Right ventricle myocardium inferior (tissue), 1 donor: ENCODE measurements at places on chromosomes 6 and 20.

- DNase-seq, result no peak
Observed at GRCh38 chr6:136747507-136747906, 44.8 kb downstream of the MAP3K5 start.

DNA sequence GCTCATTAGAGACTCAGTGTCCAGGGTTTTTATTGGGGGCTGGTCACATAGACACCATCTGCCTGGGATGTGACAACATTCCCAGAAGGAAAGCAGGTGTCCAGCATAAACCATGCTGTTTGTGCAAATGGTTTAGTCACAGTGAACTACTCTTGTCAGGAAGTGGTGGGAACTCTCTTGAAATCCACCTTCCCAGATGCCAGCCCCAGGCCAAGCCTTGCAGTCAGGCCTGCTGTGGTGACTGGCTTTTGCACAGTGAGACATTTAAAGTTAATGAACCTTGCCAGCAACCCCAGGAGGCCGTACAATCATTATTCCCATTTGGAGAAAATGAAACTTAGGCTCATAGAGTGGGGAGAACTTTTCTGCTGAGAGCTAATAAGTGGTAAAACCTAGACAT, 242.5 kb upstream of the KCNG1 start:
- DNase-seq, result no peak

DNA sequence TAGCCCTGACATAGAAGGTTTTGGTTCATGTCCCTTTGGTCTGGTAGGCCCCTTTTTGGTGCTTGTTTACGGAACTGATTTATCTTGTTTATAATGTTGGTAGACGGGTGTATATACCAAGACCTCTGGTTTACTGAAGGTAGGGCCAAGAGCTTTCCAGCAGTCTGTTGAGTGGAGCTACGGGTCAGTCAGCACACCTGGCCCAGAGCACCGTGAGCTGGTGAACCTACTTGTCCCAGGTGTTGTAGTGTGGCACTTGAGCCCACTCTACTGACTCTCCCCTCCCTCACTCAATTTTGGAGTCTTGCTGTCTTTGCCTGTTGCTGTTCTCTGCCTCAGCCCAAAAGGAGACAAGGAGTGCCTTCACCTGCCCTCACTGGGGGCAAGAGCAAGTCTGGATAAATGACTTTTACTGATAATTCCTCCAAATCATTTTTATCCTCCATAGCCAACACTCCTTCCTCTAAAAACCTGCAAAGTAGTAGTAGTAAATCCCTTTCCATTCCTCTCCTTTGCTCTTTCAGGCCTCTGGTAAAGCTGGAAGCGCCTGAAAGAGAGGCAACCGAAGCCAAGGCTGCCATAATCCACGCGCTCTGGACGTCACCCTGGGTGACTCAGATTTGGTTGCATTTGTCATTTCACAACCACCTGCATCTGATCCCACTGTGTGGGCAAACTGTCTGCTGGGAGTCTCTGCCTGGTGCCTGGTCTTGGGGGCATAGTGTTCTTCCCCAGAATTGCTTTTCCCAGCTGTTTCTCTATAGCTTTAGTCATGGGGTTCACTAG, 22.2 kb downstream of the RREB1 start:
- DNase-seq, result no peak

- DNase-seq, result peak; percentile 58
Observed at GRCh38 chr6:338815-339262, 46.6 kb downstream of the DUSP22 start.

DNA sequence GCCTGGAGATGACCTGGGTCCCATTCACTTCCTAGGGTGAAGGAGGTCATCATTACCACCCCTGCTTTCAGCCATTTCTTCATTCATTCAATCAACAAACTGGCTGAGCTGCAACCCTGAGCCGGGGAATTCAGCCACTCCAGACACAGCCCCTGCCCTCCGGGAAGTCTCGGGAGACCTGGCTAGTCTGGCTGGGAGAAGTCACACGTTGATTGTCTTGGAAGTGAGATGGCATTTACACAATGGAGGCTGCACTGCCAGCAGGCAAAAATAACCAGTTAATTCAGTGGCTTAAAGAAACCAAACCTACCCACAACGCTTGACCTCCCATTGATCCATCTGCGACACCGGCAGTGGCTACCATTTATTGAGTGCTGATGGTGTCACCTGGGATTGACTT, 2.0 kb upstream of the PMEPA1 start:
- no peak for DNase-seq

- no peak for DNase-seq
Observed at GRCh38 chr6:159693894-159694545, 979 bp upstream of the SOD2 start.

- DNase-seq, result no peak
Observed at GRCh38 chr6:493840-494239, 102.3 kb downstream of the IRF4 start.

DNA sequence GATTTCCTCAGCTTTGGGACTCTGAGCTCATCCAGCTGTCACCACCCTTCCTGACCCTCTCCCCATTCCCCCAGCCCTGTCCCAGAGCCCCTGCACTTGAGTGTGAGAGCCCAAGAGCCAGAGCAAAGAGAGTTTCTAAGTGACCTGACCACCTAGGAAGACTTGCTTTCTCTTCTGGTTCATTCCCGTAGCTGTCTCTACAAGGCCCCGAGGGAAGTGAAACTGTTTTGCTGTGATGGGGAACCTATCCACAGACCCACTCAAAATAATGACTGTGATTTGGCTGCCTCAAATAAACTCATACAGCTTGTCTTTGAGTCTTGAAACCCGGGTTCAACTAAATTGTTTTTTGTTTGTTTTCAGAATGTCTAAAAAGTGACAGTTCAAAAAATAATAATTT, 74.6 kb upstream of the XRN2 start:
- no peak for DNase-seq

DNA sequence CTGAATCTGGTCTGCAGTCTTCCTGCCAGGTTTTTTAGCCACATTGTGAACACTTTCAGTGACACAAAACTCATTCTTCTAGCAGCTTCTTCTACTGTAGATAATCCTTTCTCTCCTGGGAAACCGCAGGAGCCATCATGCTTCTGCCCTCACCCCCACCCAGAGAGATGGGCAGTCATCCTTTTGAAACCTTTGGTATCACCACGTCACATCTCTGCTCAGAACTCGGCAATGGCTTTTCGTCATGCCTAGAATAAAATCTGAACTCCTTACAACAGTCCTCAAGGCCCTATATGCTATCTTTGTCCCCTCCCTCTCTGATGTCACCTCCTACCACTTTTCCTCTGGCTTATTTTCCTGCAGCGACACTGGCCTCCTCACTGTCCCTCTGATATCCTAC, 46.4 kb upstream of the ZNFX1 start:
- no peak for DNase-seq

- no peak for DNase-seq
Observed at GRCh38 chr6:88483424-88483823, 317.3 kb upstream of the CNR1 start.

- DNase-seq, result no peak
Observed at GRCh38 chr6:55286824-55287223, 40.4 kb upstream of the GFRAL start.

- DNase-seq, result no peak
Observed at GRCh38 chr6:131523988-131524673, 48.9 kb upstream of the ARG1 start.

DNA sequence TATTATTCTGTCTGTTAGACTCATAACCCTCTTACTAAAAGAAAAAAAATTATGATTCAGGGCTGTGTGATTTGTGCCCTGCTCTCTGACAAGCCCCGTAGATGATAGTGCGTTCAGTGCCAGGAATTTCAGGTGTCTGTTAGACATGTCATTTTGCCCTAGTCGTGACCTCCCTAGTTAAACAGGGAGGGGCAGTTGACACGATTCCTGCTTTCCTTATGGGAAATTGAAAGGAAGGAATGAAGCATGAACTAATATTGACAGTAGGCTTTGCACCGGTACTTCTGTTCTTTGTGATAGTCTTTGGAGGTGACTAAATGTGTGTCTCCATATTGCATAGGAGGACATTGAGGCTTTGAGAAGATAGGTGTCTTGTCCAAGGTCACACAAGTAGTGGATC, 26.3 kb downstream of the RPRD1B start:
- no peak for DNase-seq

GRCh38 chr6:161029195-161029809, 37.7 kb downstream of the MAP3K4 start:
- no peak for DNase-seq

GRCh38 chr6:119347466-119348095, 2.0 kb downstream of the MAN1A1 start:
- peak; percentile 85 for DNase-seq

DNA sequence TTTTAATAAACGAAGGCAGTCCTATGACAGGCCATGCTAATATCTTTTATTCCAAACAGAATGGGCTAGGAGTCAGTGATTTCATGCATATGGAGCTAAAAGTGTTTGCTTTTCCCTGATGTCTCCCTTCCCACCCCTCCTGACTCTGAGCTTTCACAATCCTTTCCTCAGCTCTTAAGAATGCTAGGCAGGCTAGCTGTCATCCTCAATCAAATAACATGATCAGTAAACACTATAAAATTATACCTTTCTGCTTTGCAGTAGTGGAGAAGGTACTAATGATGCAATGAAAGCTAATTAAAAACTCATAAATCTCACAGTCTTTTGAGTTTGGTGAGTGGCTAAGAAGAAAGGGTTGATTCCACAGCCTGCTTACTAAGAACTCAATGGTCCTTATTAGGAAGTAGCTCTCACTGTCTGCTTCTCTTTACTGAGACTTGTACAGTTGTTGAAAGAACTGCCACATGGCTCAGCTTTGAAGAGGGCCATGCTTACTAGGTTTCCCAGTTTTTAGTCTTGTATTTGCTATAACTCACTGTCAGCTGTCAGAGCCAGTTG, 250.9 kb upstream of the JAG1 start:
- no peak for DNase-seq

DNA sequence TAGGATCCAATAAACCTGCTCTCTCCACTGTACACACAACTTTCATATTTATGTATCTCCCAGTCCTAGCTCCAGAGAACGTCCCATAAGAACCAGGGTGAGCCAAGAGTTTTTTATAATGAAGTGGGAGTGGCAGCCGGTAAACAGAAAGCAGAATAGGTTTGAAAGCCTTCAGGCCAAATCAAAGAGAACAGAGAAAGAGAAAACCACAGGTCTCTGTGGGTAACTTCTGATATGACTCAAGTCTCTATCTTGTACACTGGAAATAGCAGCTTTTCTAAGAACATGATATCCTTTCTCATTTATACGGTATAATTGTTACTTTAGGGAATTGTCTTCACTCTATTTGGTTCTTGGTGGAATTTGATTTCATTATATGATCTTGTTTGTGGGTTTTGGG, 273.6 kb downstream of the PACRG start:
- DNase-seq, result no peak

DNA sequence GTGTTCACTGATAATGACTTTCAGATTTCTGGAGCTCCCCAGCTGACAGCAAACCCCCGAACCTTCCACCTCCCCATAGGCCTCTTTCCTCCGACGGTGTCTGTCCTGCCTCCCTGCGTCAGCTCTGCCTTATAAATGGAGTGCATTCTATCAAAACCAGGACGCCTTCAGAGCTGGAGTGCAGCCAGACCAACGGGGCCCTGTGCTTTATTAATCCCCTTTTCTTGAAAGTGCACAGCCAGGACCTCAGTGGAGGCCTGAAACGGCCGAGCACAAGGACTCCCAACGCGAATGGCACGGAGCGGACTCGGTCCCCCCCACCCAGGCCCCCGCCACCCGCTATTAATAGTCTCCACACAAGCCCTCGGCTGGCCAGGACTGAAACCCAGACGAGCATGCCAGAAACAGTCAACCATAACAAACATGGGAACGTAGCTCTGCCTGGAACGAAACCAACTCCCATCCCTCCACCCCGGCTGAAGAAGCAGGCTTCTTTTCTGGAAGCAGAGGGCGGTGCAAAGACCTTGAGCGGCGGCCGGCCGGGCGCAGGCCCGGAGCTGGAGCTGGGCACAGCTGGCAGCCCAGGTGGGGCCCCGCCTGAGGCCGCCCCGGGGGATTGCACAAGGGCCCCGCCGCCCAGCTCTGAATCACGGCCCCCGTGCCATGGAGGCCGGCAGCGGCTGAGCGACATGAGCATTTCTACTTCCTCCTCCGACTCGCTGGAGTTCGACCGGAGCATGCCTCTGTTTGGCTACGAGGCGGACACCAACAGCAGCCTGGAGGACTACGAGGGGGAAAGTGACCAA, 42.3 kb upstream of the NAA20 start:
- DNase-seq, result peak; percentile 91

- no peak for DNase-seq
Observed at GRCh38 chr6:156600678-156601077, 176.5 kb upstream of the ARID1B start.

- no peak for DNase-seq
Observed at GRCh38 chr6:79821859-79822258, 125.5 kb downstream of the ELOVL4 start.

DNA sequence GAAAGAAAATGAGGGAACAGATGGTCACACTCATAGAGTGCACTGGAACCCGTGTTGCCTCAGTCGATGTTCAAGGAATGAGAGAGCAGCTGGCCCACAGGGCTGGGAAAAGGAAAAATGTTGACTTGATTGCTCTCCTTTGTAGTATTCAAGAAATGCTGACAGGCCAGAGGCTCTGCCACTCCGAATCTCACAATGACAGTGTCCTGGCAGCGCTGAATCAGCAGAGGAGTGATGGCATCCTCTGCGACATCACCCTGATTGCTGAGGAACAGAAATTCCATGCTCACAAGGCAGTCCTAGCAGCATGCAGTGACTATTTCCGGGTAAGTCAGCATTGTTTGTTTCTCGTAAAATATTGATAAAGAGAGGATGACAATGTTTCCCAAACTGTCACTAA, 51.3 kb downstream of the KLHL32 start:
- DNase-seq, result no peak

GRCh38 chr6:74651948-74652842, 553.7 kb downstream of the COL12A1 start:
- DNase-seq, result no peak

DNA sequence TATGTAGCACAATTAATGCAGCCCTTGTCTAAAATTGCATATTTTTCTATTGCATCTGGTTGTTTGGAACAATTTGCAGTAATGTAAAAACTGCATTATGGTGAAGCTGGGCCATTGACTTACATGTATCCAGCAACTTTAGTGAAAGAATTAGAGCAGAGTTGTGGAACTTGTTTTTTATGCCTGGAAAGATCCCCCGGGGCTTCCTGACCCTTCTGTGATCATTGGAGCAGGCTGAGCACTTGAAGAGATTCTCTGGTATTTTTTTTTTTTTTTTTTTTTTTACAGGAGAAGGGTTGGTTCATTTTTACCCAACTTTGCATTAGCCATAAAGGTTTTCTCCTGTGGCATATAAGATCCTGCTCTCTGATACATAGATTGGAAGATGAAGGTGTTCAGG, 45.0 kb downstream of the LIN28B start:
- no peak for DNase-seq

GRCh38 chr20:33685328-33686099, 671 bp downstream of the E2F1 start:
- DNase-seq, result peak; percentile 63

DNA sequence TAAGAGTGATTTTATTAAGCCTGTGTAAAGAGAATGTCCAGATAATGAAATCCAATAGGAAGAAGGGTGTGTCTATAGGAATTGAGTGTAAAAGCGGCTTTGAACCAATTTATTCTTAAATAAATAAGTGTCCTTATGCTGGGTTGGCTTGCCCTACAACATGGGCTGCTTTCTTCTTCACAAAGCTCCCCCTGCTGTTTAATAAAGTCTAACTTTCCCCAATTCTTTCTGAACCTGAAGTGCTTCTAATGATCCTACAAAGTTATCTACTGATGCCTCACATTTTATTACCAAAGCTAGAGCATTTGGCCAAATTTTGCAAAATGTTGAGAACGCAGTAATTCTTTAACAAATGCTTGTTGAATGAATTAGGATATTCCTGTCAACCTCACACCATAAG, 36.3 kb upstream of the SIRT5 start:
- no peak for DNase-seq
